Stimulated activated CD8-positive, alpha-beta memory T cell treated with anti-CD3 and anti-CD28 coated beads, Interleukin-15, amount 100 ng/mL, for 48 hours (primary cell): ENCODE measurements at places on chromosomes 11 and 22.

DNA sequence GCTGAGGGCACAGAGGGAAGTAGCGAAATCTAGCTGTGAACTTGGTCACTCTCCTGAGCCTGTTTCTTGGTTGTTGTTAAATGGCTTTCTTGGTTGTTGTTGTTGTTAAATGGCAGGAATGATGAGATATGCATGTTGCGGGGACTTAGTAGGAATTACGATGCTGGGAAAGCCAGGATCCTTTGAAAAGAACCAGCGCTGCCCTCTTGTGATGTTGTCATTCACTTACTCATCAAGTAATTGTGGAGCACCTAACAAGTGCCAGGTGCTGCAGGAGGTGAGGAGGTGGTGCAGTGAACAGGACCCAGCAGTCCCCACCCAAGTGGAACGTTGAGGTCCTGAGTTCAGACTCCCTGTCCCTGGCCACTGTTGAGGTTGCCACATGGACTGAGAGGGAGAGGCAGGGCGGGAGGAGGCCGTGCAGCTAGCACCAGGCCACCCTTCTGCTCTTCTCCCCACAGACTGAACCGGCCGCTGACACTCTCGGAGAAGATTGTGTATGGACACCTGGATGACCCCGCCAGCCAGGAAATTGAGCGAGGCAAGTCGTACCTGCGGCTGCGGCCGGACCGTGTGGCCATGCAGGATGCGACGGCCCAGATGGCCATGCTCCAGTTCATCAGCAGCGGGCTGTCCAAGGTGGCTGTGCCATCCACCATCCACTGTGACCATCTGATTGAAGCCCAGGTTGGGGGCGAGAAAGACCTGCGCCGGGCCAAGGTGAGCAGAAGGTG, 36.8 kb downstream of the POLR3H start:
- DNase-seq: no peak

DNA sequence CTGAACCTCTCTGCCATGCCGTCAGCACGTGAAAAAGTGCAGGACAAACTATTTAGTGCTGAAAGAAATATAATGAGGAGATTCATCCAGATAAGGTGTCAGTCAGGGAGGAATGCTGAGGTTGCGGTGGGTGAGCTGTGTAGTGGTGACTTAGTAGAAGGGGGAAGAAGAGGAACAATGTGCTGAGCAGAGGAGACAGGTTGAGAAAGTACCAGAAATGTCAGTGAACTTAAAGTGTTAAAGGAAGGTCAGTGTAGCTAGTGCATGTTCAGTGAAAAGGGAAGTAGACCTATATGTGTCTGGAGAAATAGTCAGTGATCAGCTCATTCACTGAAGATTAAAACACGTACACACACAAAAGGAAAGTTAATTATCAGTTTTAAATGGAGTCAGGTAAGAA, 237.6 kb upstream of the CCDC179 start:
- no peak for DNase-seq

DNA sequence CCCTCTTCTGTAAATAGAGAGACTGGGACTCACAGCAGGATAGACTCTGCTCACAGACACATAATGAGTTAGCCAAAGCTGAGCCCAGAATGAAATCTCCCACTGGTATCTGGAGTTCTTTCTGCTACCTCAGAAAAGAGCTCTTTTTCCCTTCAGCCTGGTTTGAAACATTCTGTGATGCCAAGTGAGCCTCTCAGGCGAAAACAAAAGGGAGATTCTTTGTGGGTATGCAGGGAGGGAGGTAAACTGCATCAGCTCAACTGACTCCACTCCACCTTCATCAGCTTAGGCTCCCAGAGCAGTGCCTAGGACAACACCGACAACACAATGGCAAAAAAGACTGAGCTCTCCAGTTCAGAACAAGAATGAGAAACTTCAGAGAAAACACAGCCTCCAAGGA, 55.1 kb upstream of the SCUBE2 start:
- DNase-seq: no peak

GRCh38 chr22:28064920-28065319, 145.9 kb upstream of the PITPNB start:
- no peak for DNase-seq

- no peak for DNase-seq
Observed at GRCh38 chr22:23906641-23907040, 12.5 kb downstream of the MIF start.

GRCh38 chr11:5298451-5298850, 3.3 kb downstream of the OR51B4 start:
- no peak for DNase-seq

DNA sequence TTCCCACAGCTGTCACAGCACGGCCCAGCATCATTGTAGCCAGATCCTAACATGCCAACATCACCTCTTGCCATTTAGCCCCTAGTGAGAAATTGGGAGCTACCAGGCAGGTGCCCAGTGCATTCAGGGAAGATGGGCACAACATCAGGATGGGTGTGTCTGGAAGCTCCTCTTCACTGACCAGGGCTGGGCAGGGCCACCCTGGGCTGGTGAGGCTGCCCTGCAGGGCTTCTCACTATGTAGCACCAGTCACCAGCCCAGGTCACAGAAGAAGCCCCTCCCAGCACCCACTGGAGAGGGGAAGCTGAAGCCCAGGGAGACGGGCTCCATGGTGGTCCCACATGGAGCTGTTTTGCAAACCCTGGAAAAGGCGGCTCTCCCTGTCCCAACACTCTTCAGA, 13.9 kb downstream of the ZNF74 start:
- DNase-seq: no peak

- DNase-seq: no peak
Observed at GRCh38 chr11:45928535-45929215, 6.2 kb downstream of the LARGE2 start.

- DNase-seq: no peak
Observed at GRCh38 chr11:88038063-88038462, 137.2 kb downstream of the RAB38 start.

GRCh38 chr11:91795139-91795887, 429.3 kb upstream of the FAT3 start:
- no peak for DNase-seq

- DNase-seq: no peak
Observed at GRCh38 chr22:46063846-46064227, 86.5 kb upstream of the PPARA start.

DNA sequence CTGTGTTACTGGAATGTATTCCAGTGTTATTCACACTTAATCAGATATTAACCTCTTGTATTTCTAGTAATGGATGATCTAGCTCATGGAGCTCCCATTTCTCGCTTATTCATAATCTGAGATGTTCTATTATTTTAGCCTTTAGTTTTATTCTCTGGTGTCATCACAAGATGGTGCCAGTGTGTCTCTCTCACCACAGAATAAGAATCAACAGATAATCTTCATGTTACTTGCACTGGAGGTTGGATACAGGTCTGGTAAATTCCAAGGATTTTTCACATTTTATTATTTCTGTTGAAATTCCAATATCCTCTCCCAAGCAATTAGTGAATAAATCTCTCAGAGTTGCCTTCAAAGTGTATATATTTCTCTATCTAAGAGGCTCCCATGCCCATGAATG, 74.6 kb downstream of the CASP12 start:
- DNase-seq: no peak

GRCh38 chr11:8527939-8528338, 66.1 kb downstream of the STK33 start:
- DNase-seq: no peak

DNA sequence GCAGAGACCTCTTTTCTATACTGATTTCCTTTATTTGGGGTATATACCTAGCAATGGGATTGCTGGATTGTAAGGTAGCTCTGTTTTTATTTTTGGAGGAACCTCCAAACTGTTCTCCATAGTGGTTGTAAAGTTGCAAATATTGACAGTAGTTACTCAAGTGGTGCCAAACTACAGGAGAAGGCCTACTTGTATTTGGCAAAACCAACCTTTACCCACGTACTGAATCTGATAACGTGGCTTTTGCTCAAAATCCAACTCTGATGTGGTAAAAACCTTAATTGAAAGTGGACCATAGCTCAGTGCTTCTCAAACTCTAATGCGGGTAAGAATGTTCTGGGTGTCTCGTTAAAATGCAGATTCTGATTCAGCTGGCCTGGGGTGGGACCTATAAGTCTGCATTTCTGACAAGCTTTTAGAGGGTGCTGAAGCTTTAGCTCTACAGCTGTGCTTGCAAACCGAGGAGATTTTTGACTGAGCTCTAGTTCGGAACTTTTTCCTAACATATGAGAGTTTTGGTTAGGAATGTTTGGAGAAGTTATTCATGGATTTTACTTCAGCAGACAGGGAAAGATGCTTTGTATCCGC, 69.8 kb downstream of the PACS1 start:
- DNase-seq: no peak

- DNase-seq: no peak
Observed at GRCh38 chr11:12968101-12968500, 41.0 kb upstream of the RASSF10 start.

GRCh38 chr11:63838150-63838677, 696 bp upstream of the MARK2 start:
- DNase-seq: no peak

- no peak for DNase-seq
Observed at GRCh38 chr22:24181996-24182899, 961 bp downstream of the SUSD2 start.

DNA sequence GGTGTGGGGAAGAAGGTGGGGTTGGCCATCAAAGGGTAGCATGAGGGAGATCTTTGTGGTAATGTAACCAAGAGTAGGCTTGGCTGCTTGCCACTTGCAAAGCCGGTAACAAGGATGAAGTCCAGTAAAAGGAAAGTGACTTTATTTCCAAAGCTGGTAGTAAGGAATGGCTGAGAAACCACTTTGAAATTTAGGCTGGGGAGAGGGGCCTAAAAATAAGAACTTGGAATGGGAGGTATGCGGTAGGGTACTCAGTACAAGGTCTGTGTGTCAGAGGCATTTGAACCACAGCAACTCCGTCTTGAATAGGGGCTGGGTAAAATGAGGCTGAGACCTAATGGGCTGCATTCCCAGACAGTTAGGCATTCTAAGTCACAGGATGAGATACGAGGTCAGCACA, 216.0 kb upstream of the ISX start:
- no peak for DNase-seq

GRCh38 chr11:10379871-10380568, 75.0 kb upstream of the AMPD3 start:
- no peak for DNase-seq

- no peak for DNase-seq
Observed at GRCh38 chr11:60844045-60844869, 2.3 kb downstream of the CCDC86 start.

DNA sequence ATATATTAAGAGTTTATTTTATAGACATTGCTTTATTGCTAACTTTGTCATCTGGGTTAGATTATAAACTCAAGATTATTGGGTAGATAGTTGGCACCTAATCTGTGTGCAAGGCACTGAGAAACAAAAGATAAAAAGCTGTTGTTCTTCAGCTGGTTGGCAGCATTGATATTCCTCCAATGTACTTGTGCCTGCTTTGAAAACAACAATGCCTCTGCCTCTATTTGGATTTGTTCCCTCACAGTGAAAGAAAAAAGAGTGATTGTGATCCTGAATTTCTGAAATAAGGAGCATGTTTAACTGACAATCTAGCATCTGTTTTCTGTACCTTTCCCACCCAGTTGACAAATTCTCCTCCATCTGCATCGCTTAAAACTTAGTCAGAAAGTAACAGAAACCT, 98.3 kb downstream of the TYR start:
- no peak for DNase-seq

DNA sequence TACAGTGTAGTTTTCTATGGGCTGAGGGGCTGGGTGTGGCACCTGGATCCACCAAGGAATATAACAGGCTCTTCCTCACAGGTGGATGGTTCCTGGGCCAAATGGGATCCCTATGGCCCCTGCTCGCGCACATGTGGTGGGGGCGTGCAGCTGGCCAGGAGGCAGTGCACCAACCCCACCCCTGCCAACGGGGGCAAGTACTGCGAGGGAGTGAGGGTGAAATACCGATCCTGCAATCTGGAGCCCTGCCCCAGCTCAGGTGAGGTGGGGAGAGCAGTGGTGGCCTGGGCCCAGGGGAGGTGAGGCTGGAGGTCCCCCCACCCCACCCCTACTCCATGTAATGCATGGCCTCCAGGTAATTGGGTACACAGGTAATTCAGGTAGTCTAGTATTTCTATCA, 20.7 kb downstream of the ADAMTS15 start:
- DNase-seq: no peak
